A549 treated with Hydrocortisone at 1 μM for 4 hours (cell line): ENCODE measurements at places on chromosomes 13 and 19. TPM values are rescaled to one million over a fixed set of nuclear protein-coding genes. Genes with fewer than 3 reads are reported as not detected.

Gene MYO16
- 0.03 to 0.15 TPM (median 0.06 TPM) in 4 of 5 replicates, not detected in the other for total RNA-seq

Gene RINL
- total RNA-seq: 1.9 to 2.9 TPM (median 2.5 TPM) in 5 replicates

Gene KIR2DL1
- total RNA-seq: 0.05 TPM in 1 of 5 replicates, not detected in the others

Gene DKKL1
- total RNA-seq: 0.33 to 0.71 TPM (median 0.59 TPM) in 4 of 5 replicates, not detected in the other

Gene TYROBP
- total RNA-seq: not detected in 5 replicates

Gene CCNA1
- 0.28 to 0.56 TPM (median 0.45 TPM) in 5 replicates for total RNA-seq

Gene SULT2A1
- total RNA-seq: 0.06 TPM in 1 of 5 replicates, not detected in the others

Gene HCST
- total RNA-seq: 0.29 to 0.79 TPM (median 0.46 TPM) in 4 of 5 replicates, not detected in the other

Gene CEACAM20
- total RNA-seq: 0.08 to 0.10 TPM in 2 of 5 replicates, not detected in the others

Gene MBD3L2
- total RNA-seq: not detected in 5 replicates

Gene ENOX1
- 1.9 to 2.4 TPM (median 2.1 TPM) in 5 replicates for total RNA-seq
